Stimulated activated CD4-positive, alpha-beta T cell treated with anti-CD3 and anti-CD28 coated beads, Interleukin-4, amount 100 ng/mL, for 4 hours (primary cell): ENCODE measurements at places on chromosomes 12 and 14.

GRCh38 chr12:84741031-84741430 is 171.6 kb downstream of the SLC6A15 start:
- DNase-seq: no peak

GRCh38 chr12:11732023-11732422 is 82.5 kb downstream of the ETV6 start:
- no peak for DNase-seq

DNA sequence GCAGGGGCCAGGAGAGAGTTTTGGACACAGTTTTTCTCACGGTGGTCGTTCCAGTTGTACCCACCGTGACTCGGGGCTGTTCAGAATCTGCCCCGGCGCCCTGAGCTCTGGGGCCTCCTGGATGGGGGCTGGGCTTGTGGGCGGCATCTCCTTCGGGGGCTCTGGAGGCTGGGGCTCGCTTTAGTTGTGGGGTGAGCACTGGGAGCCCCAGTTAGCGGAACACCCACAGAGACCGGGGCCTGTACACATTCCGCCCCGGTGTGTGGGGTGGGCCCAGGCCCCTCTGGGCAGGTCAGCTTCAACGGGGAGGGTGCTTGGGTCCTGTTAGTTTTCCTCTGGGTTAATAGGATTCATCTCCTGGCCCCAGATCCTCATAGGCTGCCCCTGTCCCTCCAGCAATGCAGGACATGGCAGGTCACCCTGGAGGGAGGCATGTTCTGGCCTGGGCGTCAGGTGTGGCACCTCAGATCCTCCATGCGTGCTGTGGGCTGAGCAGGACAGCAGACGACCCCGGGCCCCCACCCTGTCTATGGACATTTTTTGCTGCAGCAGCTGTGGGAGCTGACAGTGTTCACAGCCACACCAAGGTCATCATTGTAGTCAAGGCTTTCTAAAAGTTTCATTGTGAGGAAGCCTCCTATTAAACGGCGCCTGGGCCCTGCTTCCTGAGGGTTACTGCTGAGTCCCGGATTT is 393.2 kb downstream of the TMEM121 start:
- no peak for DNase-seq

DNA sequence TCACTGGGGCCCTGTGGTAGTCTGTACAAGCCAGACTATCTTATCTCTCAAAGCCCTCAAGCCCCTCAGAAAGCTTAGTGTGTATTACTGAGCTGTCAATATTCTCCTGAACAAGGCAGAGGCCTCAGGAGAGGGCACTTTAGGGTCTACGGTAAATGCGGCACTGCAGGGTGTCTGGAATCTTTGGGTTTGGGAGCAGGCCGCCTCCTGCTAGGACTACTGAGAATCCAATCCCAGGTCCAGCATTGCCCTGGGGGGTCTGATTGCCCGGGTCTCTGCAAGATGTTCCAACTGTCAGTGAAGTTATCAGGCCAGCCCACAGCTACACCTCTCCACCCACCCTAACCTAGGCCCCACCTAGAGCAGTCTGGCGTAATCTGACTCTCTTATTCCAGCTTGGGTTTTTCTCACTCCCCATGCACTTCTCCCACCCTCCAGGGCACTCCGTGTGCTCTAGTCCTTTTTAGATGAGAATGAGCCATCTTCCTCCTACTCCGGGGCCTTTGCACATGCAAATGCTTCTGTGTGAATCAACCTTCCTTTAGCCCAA is 4.3 kb upstream of the ZFP36L1 start:
- DNase-seq: no peak

- no peak for DNase-seq
These were observed 216.3 kb downstream of the C12orf42 start for GRCh38 chr12:103279444-103279843.

DNA sequence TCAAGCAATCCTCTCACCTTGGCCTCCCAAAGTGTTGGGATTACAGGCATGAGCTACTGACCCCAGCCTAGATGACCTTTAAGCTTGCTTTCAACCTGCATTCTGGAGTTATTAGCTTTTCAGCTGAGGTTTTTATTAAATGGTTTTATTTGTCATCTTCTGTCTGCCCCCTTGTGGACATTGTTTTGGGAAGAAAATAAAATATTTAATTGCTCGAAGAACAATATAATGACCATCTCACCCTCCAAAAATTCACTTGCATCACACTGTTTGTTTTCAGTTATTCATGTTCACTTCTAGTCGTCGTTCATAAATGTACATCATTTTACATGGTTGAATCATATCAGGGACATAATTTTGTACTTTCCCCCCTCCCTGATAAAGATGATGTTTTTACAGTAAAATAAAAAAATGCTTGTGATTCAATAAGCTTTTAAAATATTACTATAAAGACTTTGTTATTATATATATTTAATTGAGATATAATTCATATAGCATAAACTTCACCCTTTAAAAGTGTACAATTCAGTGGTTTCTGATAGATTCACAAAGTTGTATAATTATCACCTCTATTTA is 10.1 kb upstream of the SPATS2 start:
- DNase-seq: no peak

DNA sequence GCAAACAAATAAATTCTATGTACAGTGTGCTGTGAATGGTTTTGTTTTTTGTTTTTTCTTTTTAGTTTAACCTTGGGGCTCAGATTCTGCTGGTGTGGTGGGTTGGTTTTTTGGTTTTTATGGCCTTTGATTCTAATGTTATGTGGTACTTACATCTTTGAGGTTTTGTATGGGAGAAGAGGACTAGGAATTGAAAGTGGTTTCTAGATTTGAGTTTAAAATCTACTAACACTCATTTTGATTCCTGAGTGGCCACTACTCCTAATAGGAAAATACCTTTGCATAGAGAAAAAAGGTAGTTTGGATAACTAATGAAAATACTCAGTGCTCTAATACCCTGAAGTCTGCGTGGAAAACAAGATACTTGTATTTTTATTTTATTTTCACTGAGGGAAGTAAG is 137.7 kb downstream of the MON2 start:
- no peak for DNase-seq

- no peak for DNase-seq
These were observed 73.8 kb downstream of the NTF3 start for GRCh38 chr12:5505751-5506150.

- DNase-seq: no peak
These were observed 63.9 kb downstream of the FZD10 start for GRCh38 chr12:130226126-130226525.

DNA sequence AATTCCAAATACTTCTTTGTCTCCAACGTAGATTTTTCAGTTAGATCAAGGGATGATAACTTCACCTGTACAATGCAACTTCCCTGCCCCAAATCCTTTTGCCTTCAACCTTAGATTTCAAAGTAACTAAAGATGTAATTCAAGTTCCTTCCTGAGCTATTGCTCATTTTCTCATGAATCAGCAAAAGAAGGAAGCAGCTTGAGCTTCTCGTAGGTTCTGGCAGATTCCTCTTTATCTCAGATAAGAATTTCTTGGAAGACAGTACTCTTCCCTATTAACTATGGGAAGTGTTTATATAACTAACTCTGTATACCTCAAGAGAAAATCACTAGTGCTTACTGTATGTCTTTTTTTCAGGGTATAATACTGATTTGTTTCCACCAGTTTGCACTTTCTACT is 203.8 kb downstream of the RASSF9 start:
- no peak for DNase-seq

DNA sequence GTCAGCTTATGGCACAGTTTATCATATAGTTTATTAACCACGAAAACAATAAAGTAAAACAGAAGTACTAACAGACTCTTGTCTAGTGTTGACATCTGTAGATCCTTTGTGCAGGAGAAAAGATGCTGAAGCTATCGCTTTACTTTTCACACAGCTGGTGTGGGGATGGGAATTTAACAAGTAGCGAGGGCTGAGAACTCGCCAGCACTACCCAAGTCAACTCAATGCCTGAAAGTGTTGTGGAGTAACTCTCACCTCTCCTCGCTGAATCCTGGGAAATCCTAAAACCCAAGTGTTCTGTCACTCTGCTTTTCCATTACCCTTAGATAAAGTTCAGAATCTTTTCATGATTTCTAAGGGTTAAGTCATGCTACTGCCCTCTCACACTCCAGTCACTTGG is 264.2 kb downstream of the BMP4 start:
- no peak for DNase-seq
